ENCODE measurements at places on chromosomes 5 and 9. TPM values are rescaled to one million over a fixed set of nuclear protein-coding genes. Genes with fewer than 3 reads are reported as not detected.
A peak's percentile ranks its signal among the peaks of the same experiment; 100 is the strongest.

GRCh38 chr5:74810915-74811314 is 43.9 kb downstream of the NSA2 start:
- no peaks in the 10 kb centered on the region for H3K27me3 ChIP-seq
- peak; percentile 58 for DNase-seq
- no peaks in the 10 kb centered on the region for H3K36me3 ChIP-seq
- no peaks in the 10 kb centered on the region for H3K4me1 ChIP-seq

DNA sequence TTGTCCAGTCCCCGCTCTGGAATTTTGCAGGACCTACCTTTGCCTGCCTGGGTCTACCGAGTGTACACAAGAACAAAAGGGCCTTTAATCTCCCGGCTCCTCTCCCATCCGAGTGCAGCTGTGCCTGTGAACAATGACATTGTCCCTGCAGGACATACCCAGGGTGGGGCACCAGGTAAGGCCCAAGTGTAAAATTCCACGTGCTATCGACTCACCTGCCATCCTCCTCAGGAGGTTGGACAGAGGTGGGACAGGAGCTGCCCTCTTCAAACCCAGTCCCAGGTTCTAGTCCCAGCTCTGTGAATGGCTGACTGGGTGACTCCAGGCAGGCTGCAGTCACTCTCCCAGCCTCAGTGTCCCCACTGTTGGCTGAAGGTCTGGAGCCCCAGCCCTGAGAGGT is 159.6 kb upstream of the ALDH1B1 start:
- no peak overlapping the region for H3K27ac ChIP-seq
- H3K4me1 ChIP-seq, result peaks cover 21% of the 10 kb centered on the region
- no peaks in the 10 kb centered on the region for H3K36me3 ChIP-seq

DNA sequence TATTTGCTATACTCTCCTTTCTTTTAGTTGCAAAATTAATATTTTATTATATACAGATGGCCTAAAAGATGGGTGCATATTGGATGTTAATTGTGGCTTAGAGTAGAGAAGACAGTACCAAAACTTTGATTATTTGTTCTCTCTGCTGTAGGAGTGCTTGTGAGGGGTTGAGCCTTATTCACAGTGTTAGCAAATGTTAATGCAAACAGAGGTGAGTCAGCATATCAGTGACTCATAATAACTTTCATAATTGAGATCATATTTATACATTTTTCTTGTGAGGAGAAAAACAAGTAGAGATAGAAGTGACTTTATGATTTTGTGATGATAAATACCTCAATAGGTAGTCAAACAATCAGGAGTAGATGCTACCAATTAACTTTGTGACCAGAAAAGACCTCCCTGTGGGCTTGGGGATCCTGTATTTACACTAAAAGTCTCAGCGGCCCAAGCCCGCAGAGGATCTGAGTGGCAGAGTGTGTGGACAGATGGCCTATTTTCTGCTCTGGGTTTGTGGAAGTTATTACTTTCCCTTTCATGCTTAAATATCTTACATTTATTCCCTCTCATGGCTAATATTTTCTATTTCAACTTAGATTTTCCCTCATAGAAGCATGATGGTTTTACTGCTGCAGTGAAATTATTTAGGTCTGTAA is 226.5 kb downstream of the TAF11L14 start:
- H3K4me1 ChIP-seq, result peaks cover 9% of the 10 kb centered on the region
- H3K4me3 ChIP-seq, result no peak overlapping the region
- no peak for DNase-seq
- peak overlapping the region; percentile 2 for H3K27ac ChIP-seq

DNA sequence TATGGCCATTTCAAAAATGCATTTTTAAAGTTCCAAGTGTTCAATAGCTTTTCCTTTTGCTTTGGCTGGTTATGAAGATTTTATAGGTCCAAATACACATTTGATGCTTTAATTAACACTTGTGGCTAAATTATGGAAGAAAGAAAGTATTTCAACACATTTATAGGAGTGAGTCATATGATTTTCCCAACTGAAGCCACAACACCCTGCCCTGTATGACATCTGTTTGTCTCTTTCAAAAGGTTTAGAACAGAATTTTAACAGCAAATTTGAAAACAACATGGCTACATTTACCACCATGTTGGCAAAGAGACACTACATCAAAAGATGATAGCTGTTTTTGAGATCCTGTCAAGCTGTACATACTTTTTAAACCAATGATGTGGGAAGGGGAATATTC is 99.4 kb downstream of the TMEM174 start:
- no peaks in the 10 kb centered on the region for H3K36me3 ChIP-seq
- no peak overlapping the region for H3K4me3 ChIP-seq
- H3K27me3 ChIP-seq, result no peaks in the 10 kb centered on the region
- DNase-seq, result no peak
- H3K27ac ChIP-seq, result no peak overlapping the region
- peaks cover 6% of the 10 kb centered on the region for H3K4me1 ChIP-seq

- H3K4me3 ChIP-seq, result no peak overlapping the region
- H3K36me3 ChIP-seq, result peaks cover 21% of the 10 kb centered on the region
- H3K27ac ChIP-seq, result no peak overlapping the region
These were observed 42.0 kb downstream of the SLC1A3 start for GRCh38 chr5:36648426-36648825.

DNA sequence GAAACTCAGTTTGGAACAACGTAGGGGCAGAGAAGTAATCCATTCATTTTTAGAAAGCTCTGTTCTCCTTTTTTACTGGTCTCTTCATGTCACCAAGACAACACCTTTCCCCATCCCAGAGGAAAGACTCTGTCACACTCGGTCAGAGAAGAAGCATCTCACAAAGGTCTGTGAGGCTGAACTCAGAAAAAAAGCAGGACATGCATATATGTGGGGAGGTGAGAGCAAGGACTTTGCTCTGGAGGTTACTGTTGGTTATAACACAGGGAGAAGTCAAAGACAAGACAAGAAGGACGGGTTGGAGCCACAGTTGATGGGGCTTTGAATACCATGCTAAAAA is 19.2 kb upstream of the MTMR12 start:
- DNase-seq, result no peak
- no peaks in the 10 kb centered on the region for H3K27me3 ChIP-seq
- H3K27ac ChIP-seq, result no peak overlapping the region
- H3K36me3 ChIP-seq, result no peaks in the 10 kb centered on the region

- peak; percentile 38 for DNase-seq
- no peaks in the 10 kb centered on the region for H3K36me3 ChIP-seq
- H3K4me3 ChIP-seq, result no peak overlapping the region
These were observed 165.8 kb downstream of the MELK start for GRCh38 chr9:36738318-36738976.

DNA sequence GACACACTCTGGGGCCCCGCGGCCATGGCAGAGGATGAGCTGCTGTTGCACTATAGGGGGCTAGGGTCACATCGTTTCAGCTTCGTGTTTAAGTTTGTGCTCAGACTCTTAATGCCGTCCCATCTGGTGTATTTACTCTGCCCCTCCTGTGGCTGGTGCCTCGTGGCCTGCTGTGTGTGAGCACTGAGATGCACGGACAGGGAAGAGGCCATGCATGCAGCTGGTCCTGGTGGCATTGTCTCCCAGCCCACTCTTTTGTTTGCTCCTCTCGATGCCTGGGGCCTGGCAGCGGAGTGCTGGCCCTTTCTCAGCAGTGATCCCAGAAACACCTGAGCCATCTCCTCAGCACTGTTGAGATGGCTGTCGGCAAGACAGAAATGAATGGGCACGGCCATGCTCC is 30.0 kb upstream of the PHF2 start:
- peaks cover 14% of the 10 kb centered on the region for H3K36me3 ChIP-seq
- DNase-seq, result no peak
- no peaks in the 10 kb centered on the region for H3K27me3 ChIP-seq
- no peaks in the 10 kb centered on the region for H3K4me1 ChIP-seq

GRCh38 chr9:75197561-75197960 is 109.2 kb downstream of the OSTF1 start:
- DNase-seq, result no peak
- no peaks in the 10 kb centered on the region for H3K27me3 ChIP-seq
- H3K27ac ChIP-seq, result no peak overlapping the region
- H3K4me3 ChIP-seq, result no peak overlapping the region
- H3K36me3 ChIP-seq, result no peaks in the 10 kb centered on the region
- no peaks in the 10 kb centered on the region for H3K4me1 ChIP-seq

DNA sequence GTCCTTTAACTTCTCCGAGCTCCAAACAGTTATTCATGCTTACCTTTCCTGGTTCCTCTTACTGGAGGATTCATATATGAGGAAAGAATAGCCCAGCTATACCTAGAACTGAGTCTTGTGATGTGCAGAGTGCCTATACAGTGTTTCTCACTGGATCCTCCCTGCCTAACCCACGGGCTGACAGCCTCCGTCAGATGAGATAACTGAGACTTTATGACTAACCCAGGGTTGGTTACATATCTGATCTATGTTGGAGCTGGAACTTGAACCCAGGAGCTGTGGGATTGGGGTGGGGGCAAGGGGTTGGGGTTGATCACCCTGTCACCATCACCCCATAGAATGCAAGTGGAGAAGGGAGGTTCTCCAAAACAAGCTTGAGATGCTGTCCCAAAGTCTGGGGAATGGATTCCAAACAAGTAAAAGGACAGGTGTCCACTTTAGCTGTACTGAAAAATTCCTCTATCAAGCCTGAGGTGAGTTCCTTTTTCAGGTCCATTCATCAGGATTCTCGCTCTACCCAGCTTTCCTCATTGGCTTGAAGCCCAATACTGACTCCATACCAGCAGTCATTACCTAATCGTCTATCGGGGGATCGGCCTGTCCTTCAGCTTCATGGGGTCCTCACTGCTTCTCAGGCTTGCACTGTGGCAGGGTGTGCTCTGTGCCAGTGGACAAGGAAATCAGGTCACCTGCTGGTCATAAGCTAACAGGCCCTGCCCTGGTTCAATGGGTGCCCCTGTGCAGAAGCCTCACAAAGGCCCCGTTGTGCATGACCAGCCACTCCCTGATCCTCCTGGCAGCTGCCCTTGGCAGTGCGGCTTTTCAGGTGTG is 100.6 kb downstream of the ARHGAP26 start:
- H3K36me3 ChIP-seq, result no peaks in the 10 kb centered on the region
- peaks cover 62% of the 10 kb centered on the region for H3K4me1 ChIP-seq
- DNase-seq, result no peak
- H3K27ac ChIP-seq, result no peak overlapping the region
- no peak overlapping the region for H3K4me3 ChIP-seq
- H3K27me3 ChIP-seq, result no peaks in the 10 kb centered on the region

DNA sequence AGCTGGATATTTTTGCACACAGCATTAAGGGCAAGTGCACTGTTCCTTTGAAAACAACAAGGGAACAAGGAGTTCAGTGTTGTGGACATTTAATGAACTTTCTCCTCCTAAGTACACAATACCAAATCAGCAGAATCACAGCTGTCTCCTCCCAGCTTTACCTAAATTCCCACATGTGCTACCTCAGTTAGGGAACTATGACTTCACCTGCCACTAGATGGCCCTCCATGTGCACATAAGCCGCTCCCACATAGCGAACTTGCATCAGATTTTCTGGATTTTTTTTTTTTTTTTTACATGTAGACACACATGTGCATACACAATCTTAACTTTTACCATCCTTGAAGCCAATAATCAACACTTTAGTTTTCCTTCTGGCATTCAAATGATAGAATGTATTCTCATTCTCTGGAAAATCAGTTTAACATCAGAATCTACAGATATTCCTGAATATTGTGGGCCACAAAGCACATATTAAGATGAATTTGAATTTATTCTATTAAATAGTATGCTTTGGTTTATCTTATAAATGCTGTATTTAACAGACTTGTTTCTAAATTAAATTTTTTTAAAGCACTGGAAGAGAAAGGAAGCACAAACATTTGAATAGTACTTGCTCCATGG is 123.6 kb downstream of the PALM2AKAP2 start:
- H3K27ac ChIP-seq, result no peak overlapping the region
- no peak overlapping the region for H3K4me3 ChIP-seq
- DNase-seq, result peak; percentile 70
- H3K27me3 ChIP-seq, result no peaks in the 10 kb centered on the region
- no peaks in the 10 kb centered on the region for H3K36me3 ChIP-seq

DNA sequence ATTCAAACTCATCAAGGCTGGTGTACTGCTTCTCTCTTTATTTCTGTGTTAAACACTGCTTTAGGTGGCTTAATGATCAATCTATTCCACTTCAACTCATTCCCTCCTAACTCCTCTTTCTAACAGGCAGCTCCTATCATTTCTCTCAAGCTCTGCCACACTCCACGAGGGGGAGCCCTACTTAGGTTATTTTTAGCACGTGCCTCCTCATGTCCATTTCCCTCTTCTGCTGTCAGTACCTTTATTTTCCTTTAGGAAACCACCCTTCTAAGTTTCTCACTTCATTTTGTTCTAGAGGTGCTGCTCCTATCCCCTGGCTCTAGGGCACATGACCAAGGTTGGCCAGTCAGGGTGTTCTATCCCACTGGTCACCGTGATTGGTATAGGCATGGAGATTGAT is 6.7 kb upstream of the BRINP1 start:
- no peaks in the 10 kb centered on the region for H3K27me3 ChIP-seq
- no peaks in the 10 kb centered on the region for H3K36me3 ChIP-seq
- H3K27ac ChIP-seq, result no peak overlapping the region
- H3K4me3 ChIP-seq, result no peak overlapping the region
- no peaks in the 10 kb centered on the region for H3K4me1 ChIP-seq
- DNase-seq, result no peak

- H3K27me3 ChIP-seq, result no peaks in the 10 kb centered on the region
- H3K36me3 ChIP-seq, result peaks cover 20% of the 10 kb centered on the region
- H3K4me1 ChIP-seq, result 0 out of 2 replicates have a peak, but pooled peaks cover 2% of the 10 kb centered on the region
- H3K4me3 ChIP-seq, result no peak overlapping the region
- no peak for DNase-seq
- no peak overlapping the region for H3K27ac ChIP-seq
These were observed 28.5 kb downstream of the IL6ST start for GRCh38 chr5:55966284-55966683.

- no peak overlapping the region for H3K27ac ChIP-seq
- no peaks in the 10 kb centered on the region for H3K36me3 ChIP-seq
- H3K4me3 ChIP-seq, result no peak overlapping the region
- no peaks in the 10 kb centered on the region for H3K4me1 ChIP-seq
These were observed 87.0 kb downstream of the ZNF618 start for GRCh38 chr9:113963017-113963620.

DNA sequence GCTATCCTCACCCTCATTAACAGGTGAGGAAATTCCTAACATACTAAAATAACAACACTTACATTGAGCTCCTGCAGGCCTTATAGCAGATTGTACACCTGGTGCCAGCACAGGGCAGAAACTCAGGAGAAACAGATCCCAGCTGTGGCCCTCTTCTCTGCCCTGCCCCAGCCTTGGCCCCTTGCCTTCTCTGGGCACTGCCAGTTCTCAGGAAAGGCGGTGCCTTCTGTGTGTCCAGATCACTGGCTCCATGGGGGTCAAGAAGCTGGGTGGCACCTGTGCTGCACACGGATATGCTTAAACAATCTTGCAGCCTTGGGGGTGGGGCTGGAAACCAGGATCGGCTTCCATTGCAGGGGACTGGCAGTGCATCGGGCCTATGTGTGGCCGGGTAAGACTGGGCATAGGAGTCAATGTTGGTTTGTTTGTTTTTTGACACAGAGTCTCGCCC is 19.3 kb downstream of the KYAT1 start:
- no peaks in the 10 kb centered on the region for H3K27me3 ChIP-seq
- H3K27ac ChIP-seq, result no peak overlapping the region
- DNase-seq, result no peak
- H3K4me3 ChIP-seq, result no peak overlapping the region
- peaks cover 28% of the 10 kb centered on the region for H3K4me1 ChIP-seq

AFF4 gene
- total RNA-seq, result 64.5 TPM

AGXT2 gene
- total RNA-seq, result not detected

HINT2 gene
- total RNA-seq, result 53.1 TPM

SAP30L gene
- 53.0 TPM for total RNA-seq

FOXD4 gene
- total RNA-seq, result not detected

TLX3 gene
- total RNA-seq, result not detected

RLN1 gene
- not detected for total RNA-seq

EIF4E1B gene
- not detected for total RNA-seq

MORN5 gene
- total RNA-seq, result not detected
